Renal cortical epithelial cell (primary cell): ENCODE measurements at places on chromosomes 7 and 10. TPM values are rescaled to one million over a fixed set of nuclear protein-coding genes. Genes with fewer than 3 reads are reported as not detected.

- no peak for DNase-seq
Measured at GRCh38 chr7:7237978-7238267, 55.6 kb downstream of the C1GALT1 start.

- no peak for DNase-seq
Measured at GRCh38 chr10:132746801-132747625, 38.9 kb downstream of the NKX6-2 start.

DNA sequence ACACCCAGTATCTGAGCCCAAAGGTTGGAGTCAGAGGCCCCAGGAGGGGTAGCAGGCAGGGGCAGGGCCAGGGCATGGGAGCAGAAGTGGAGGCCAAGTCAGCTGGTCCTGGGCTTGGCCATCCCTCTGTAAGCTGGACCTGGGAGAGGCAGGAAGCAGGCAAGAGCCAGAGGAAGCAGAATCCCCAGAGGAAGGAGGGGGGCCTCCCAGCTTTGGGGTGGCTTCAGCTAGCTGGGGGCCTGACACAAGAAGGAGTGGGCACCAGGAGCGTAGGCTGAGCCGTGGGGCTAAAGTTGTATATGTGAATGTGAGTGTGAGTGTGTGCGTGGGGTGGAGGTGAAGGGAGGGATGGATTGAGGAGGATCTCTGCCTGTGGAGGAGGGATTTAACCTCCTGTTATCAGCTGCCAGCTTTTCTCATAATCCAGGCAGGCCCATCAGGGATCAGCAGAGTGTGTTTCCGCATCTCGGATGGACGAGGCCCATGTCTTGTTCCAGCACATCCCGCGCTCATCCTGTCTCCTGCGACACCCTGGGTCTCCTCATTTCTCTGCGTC, 54.0 kb downstream of the NEURL1 start:
- DNase-seq, result no peak

GRCh38 chr7:43637114-43637806, 54.4 kb downstream of the STK17A start:
- DNase-seq, result peak; percentile 39

PRSS37 gene
- total RNA-seq, result not detected in 2 replicates

AKR1C2 gene
- 1.9 and 6.5 TPM in 2 replicates for total RNA-seq

IPMK gene
- total RNA-seq, result 8.5 and 11.1 TPM in 2 replicates
